T-cell (primary cell): ENCODE measurements at places on chromosomes 5 and 9.

- H3K4me1 ChIP-seq: peaks cover 32% of the 10 kb centered on the region
- H3K4me3 ChIP-seq: peak overlapping the region; percentile 60
- DNase-seq: no peak
Observed at GRCh38 chr9:136865041-136865767, 904 bp downstream of the EDF1 start.

GRCh38 chr5:44388321-44389089 is 715 bp downstream of the FGF10 start:
- DNase-seq: no peak
- H3K4me1 ChIP-seq: no peaks in the 10 kb centered on the region
- H3K27ac ChIP-seq: no peak overlapping the region
- peaks cover 17% of the 10 kb centered on the region for H3K27me3 ChIP-seq
- no peak overlapping the region for H3K4me3 ChIP-seq

DNA sequence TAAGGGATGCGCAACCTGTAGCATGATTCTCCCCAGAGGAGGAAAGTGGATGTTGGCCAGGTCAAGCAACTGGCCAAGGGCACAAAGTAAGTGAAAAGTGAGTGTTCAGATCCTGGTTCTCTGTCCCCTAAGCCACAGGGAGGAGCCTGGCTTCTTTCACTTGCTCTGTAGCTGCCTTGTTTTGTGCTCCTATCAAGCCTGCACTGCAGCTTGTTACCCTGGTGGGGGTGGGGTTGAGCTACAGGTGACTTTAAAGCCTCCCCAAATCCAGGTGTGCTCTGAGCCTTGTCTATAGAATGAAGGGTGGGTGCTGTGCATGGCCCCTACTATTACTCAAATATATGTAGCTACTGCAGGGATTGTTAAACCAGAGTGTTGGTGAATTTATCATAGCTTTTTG is 32.9 kb downstream of the RALGPS1 start:
- no peaks in the 10 kb centered on the region for H3K36me3 ChIP-seq
- no peaks in the 10 kb centered on the region for H3K4me1 ChIP-seq
- DNase-seq: no peak
- H3K27me3 ChIP-seq: no peaks in the 10 kb centered on the region
- no peak overlapping the region for H3K27ac ChIP-seq

DNA sequence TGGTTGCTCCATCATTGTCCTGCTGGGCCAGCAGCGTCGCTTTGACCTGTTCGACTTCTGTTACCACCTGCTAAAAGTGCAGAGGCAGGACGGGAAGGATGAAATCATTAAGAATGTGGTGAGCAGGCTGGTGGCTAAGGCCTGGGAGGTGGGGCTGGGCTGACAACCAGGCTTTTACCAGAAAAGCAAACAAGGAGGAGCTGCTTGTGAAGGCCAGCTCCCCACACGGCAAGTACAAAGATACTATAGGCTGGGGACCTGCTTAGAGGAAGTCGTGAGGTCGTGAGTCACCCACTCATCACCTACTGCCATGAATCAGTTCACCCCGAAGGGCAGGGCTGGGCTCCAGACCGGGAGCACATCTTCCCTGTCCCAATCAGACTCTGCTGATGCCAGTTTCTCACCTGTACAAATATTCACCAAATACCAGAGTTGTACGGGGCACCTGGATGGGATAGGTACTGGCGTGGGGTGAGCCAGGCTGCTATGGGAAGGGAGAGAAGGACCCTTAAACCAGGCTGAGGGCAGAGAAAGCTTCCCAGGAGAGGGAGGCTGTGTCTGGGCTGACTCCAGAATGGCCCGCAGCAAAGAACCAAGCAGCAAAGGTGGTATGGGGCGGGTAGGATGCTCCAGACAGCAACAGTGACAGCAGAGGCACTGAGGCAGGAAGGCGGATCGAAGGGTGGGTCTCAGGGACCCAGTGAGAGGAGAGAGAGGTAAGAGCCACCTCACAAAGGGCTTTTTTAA is 69.3 kb upstream of the NIPAL4 start:
- no peak overlapping the region for H3K4me3 ChIP-seq
- H3K36me3 ChIP-seq: peaks cover 12% of the 10 kb centered on the region
- H3K27ac ChIP-seq: peak overlapping the region; percentile 84
- DNase-seq: peak; percentile 24
- H3K27me3 ChIP-seq: no peaks in the 10 kb centered on the region

- no peaks in the 10 kb centered on the region for H3K27me3 ChIP-seq
- peaks cover 8% of the 10 kb centered on the region for H3K36me3 ChIP-seq
- H3K4me3 ChIP-seq: no peak overlapping the region
Observed at GRCh38 chr5:67133776-67134175, 62.8 kb downstream of the CD180 start.

- H3K27ac ChIP-seq: no peak overlapping the region
- no peaks in the 10 kb centered on the region for H3K4me1 ChIP-seq
- DNase-seq: no peak
- H3K27me3 ChIP-seq: no peaks in the 10 kb centered on the region
Observed at GRCh38 chr9:81661339-81661738, 28.0 kb downstream of the TLE1 start.

DNA sequence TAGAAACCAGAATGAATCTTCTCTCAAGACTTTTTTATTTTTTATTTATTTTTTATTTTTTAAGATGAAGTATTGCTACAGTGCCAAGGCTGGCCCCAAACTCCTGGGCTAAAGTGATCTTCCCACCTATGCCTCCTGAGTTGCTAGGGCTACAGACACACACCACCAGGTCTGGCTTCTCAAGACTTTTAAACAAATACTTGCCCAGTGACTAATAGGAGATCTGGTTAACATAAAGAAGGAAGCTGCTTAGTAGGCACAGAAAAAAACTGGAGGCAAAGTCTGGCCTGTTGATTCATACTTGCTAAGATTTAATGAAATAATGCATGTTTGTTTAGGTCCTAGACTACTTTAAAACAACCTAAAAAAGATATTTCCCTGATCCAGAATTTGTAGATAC is 43.8 kb downstream of the SLC38A9 start:
- no peak for DNase-seq
- H3K27ac ChIP-seq: no peak overlapping the region
- no peaks in the 10 kb centered on the region for H3K4me1 ChIP-seq
- H3K4me3 ChIP-seq: no peak overlapping the region

- no peaks in the 10 kb centered on the region for H3K4me1 ChIP-seq
- H3K27me3 ChIP-seq: no peaks in the 10 kb centered on the region
- no peak overlapping the region for H3K4me3 ChIP-seq
- peaks cover 4% of the 10 kb centered on the region for H3K36me3 ChIP-seq
- DNase-seq: no peak
Observed at GRCh38 chr5:171437286-171437821, 17.9 kb downstream of the FGF18 start.

- no peaks in the 10 kb centered on the region for H3K36me3 ChIP-seq
- no peaks in the 10 kb centered on the region for H3K27me3 ChIP-seq
- no peak for DNase-seq
- no peaks in the 10 kb centered on the region for H3K4me1 ChIP-seq
- no peak overlapping the region for H3K27ac ChIP-seq
Observed at GRCh38 chr9:74357577-74357976, 139.6 kb upstream of the RORB start.

DNA sequence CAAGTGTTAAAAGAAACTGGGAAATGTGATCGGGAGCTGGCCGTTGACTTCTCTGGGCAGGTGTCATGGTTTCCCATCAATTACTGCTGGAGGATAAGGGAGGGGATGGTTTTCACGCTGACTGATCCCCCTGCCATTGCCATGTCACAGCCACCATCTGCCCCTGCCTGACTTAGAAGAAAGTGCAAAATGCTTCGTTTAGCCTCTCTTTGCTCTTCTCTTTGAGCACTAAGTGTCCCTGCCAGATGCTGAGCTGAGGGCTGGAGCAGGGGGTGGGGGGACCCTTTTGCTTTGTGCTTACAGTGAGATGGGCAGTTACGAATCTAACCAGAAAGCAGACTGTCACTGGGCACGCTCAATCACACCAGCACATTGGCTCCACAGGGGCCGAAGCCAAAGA is 138.4 kb upstream of the ALDH1B1 start:
- no peak overlapping the region for H3K27ac ChIP-seq
- H3K27me3 ChIP-seq: peaks cover 12% of the 10 kb centered on the region
- H3K36me3 ChIP-seq: no peaks in the 10 kb centered on the region
- no peaks in the 10 kb centered on the region for H3K4me1 ChIP-seq

DNA sequence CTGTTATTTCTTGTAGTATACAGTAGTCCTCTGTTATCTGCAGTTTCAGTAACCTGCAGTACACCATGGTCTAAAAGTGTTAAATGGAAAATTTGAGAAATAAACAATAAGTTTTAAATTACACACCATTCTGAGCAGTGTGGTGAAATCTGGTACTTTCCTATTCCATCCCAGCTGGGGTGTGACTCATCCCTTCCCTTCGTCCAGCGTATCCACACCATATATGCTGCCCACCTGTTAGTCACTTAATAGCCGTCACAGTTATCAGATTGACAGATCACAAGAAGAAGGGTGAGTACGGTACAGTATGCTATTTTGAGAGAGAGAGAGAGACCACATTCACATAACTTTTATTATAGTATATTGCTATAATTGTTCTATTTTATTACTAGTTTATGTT is 28.9 kb downstream of the FAM151B start:
- no peak for DNase-seq
- no peak overlapping the region for H3K4me3 ChIP-seq
- no peak overlapping the region for H3K27ac ChIP-seq
- H3K27me3 ChIP-seq: no peaks in the 10 kb centered on the region
- H3K36me3 ChIP-seq: no peaks in the 10 kb centered on the region

DNA sequence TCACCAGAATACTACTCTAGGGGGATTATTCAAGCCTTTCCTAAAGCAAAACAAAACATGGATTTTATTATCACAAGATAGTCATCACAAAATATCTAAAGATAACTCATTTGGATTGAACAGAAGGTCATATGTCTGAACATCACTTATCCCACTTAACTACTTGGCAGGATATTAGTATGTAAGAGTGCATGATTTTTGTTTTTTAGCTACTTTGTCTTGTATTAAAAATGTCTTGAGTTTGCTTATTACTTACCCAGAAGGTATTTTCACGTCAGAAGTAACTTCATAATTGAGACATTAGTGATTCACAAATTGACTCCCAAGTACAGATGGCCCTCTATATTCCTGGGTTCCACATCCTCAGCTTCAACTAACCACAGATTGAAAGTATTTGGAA is 113.8 kb downstream of the TLE4 start:
- no peaks in the 10 kb centered on the region for H3K36me3 ChIP-seq
- no peak overlapping the region for H3K4me3 ChIP-seq
- DNase-seq: no peak
- H3K4me1 ChIP-seq: peaks cover 20% of the 10 kb centered on the region

DNA sequence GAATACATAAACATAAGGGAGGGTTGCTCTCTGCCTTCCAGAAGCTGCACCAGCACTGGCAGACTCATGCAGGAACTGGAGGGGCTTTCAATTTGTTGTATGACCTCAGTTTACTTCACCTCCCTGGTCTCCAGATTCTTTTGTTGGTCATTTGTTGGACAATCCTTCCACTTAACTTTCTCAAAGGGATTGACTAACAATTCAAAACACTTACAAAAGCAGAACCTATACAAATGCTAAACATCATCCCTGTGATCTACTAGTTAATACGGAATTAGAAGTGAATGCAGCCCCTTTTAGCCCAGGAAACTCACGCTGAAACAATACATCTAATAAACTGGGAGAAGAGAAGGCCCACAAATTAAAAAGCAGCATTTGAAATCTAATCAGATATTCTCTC is 404.6 kb upstream of the BRINP1 start:
- H3K27me3 ChIP-seq: no peaks in the 10 kb centered on the region
- no peak overlapping the region for H3K27ac ChIP-seq
- no peaks in the 10 kb centered on the region for H3K36me3 ChIP-seq

GRCh38 chr9:95626341-95626740 is 109.6 kb upstream of the PTCH1 start:
- peaks cover 12% of the 10 kb centered on the region for H3K4me1 ChIP-seq
- no peak for DNase-seq
- no peaks in the 10 kb centered on the region for H3K36me3 ChIP-seq

GRCh38 chr9:102950346-102950745 is 44.8 kb upstream of the CYLC2 start:
- no peak overlapping the region for H3K4me3 ChIP-seq
- no peaks in the 10 kb centered on the region for H3K27me3 ChIP-seq
- no peak for DNase-seq
- no peaks in the 10 kb centered on the region for H3K4me1 ChIP-seq
- no peaks in the 10 kb centered on the region for H3K36me3 ChIP-seq

GRCh38 chr5:140677947-140678346 is 4.6 kb upstream of the DND1 start:
- H3K4me1 ChIP-seq: no peaks in the 10 kb centered on the region
- DNase-seq: no peak
- peaks cover 91% of the 10 kb centered on the region for H3K36me3 ChIP-seq
- no peak overlapping the region for H3K4me3 ChIP-seq

DNA sequence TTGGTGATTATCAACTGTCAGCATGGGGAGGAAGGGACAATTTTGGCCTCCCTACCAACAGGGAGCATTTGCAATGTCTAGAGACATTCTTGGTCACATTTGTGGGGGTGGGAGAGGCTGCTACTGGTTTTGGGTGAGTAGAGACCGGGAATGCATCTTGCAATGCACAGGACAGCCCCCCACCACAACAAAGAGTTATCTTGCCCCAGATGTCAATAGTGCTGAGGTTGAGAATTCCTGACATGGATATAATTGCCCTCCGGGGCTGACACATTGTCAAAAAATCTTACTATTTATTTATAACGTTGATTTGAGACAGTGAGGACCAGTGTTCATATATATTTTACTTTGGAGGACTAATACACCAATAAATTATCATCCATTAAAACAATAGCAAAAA is 316.1 kb downstream of the PSAT1 start:
- no peak overlapping the region for H3K4me3 ChIP-seq
- no peak for DNase-seq
- no peak overlapping the region for H3K27ac ChIP-seq
- no peaks in the 10 kb centered on the region for H3K27me3 ChIP-seq
- no peaks in the 10 kb centered on the region for H3K36me3 ChIP-seq

DNA sequence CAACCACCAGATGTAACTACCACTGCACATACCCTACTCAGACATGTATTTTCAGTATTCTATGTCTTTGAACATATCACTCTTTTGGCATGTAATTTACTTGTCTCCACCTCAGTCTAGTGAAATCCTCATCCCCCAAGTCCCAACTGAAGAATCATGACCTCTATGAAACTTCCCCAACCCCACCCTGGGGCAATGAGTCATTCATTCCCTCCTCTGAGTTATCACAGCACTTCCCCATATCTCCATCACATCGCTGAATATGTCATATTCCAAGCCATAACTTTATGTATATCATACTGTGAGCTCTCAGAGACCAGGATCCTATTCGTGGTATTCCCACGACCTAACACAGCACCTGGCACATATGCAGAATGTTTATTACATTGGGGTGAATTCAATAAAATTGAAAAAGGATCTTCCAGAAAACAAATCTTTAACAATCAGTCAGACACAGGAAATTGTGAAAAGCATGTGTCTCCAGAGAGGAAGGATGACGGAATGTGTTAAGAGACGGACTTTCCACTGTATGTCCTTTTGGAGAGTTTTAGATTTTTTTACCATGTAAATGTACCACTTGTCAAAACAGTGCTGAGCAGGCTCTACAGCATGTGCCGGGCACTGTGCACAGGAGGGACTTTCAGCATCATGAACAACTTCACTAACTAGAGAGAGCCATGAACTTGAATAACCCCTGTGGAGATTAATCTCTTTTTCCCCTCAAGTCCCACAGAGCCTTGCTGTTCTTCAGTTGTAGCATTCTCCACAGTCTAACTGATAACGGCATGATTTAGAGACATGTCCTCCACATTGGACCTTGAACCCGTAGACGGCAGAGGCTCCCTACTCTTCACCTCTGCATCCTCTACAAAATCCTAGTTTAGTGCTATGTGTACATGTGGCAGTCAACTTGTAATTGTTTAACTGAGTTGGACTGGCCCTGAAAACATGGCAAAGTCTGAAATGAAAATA is 213.5 kb downstream of the GLIS3 start:
- H3K27me3 ChIP-seq: no peaks in the 10 kb centered on the region
- H3K36me3 ChIP-seq: no peaks in the 10 kb centered on the region
- no peaks in the 10 kb centered on the region for H3K4me1 ChIP-seq
